Fibroblast of skin of right quadriceps (primary cell): ENCODE measurements at places on chromosomes 3 and 15.
A peak's percentile ranks its signal among the peaks of the same experiment; 100 is the strongest.

GRCh38 chr3:161081633-161082032 is 23.5 kb downstream of the B3GALNT1 start:
- DNase-seq: no peak

- DNase-seq: peak; percentile 26
Observed at GRCh38 chr15:63015618-63016017, 26.9 kb upstream of the TPM1 start.

DNA sequence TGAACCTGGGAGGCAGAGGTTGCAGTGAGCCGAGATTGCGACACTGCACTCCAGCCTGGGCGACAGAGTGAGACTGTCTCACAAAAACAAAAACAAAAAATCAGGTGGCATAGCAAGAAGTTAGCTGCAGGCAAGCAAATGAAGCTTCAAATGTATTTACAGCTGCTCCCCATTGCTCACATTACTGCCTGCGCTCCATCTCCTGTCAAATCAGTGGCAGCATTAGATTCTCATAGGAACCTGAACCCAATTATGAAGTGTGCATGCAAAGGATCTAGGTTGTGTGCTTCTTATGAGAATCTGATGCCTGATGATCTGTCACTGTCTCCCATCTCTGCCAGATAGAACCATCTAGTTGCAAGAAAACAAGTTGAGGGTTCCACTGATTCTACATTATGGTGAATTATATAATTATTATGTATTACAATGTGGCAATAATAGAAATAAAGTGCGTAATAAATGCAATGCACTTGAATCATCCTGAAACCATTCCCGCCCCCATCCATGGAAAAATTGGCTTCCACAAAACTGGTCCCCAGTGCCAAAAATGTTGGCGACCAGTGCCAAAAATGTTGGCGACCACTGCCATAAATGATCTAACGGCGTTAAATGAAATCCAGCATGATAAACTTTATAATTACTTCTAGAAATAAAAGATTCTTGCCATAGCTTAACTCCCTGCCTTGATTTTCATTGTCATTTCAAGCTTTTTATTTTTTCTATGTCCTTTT is 616.7 kb upstream of the NAALADL2 start:
- peak; percentile 12 for DNase-seq

DNA sequence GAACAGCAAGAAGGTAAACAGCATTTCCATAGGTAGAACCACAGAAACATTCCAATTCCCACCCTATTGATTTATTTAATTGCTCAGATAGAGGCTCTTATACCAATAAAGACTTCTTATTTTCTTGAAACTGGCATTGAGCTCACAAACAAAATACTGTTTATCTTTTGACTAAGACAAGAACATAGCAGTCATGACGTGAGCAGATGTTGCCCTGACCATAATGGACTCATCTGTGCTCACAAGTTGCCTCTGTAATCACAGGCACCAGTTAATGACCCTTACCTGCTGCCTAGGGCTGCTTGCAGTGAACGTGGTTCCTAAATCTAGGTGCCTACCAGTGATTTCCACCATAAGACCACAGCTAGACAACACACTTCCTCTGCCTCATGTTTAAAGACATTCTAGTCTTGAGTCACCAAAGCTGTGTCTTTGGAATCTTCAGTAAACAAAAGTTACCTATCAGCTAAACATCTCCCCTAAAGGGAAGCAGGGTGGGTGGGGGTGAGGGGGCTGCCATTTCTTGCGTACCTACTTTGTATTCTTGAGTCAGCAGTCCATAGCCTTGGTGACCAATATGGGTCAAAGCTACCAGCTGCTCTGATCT is 2.1 kb downstream of the FYCO1 start:
- DNase-seq: no peak

DNA sequence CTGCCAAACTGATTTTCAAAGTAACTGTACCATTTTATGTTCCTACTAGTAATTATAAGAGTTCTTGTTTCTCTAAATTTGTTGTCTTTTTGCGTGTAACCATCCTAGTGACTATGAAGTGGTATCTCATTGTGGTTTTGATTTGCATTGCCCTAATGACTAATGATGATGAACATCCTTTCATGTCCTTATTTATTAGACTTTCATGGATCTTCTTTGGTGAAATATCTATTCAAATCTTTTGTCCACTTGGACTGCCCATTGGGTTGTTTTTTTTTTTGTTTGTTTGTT is 3.6 kb downstream of the OXSR1 start:
- DNase-seq: peak; percentile 52

- DNase-seq: no peak
Observed at GRCh38 chr3:112047264-112047663, 12.7 kb downstream of the TMPRSS7 start.
